ENCODE measurements at places on chromosomes 3 and 15. TPM values are rescaled to one million over a fixed set of nuclear protein-coding genes. Genes with fewer than 3 reads are reported as not detected.

Gene STRIT1
- 4.8 TPM for total RNA-seq

DNA sequence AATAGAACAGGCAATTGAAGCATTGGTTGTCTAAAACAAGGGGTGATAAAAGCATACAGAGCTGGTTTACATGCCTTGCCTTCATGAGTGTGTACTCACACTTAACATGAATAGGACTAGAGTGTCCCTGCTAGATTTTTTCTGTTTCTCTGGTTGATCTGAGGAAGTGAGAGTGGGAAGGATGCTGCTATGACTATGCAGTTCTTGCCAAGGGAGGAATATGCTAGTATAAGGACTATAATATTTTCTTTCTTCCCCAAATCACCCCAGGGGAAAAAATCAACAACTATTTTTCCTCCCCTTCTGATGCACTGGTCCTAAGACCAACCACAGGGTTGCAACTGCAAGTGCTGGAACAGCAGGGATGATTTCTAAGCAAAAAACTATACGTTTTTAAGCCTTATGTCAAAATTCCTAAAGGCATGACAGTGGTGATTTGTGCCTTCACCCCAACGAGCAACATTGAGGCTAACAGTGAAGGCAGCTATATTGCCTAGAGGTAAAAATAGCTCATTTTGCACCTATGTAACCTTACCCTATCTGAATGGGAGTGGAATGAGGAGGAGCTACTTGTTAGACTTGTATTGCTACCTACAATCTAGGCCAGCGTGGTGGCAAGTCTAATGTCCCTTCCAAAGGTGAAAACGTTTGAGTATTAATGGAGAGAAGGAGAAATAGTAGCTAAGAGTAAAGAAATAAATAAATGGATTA lies 33.5 kb upstream of the USP8 start:
- no peak for DNase-seq

GRCh38 chr3:36795622-36796021 lies 31.3 kb upstream of the DCLK3 start:
- no peak for DNase-seq

- DNase-seq = no peak
Measured at GRCh38 chr3:37502621-37503020, 328.2 kb upstream of the LRRFIP2 start.

Gene C2CD4A
- 0.05 TPM for total RNA-seq

GRCh38 chr3:141808586-141808985 lies 45.4 kb downstream of the GRK7 start:
- DNase-seq = no peak

Gene CPOX
- 10.3 TPM for total RNA-seq

DNA sequence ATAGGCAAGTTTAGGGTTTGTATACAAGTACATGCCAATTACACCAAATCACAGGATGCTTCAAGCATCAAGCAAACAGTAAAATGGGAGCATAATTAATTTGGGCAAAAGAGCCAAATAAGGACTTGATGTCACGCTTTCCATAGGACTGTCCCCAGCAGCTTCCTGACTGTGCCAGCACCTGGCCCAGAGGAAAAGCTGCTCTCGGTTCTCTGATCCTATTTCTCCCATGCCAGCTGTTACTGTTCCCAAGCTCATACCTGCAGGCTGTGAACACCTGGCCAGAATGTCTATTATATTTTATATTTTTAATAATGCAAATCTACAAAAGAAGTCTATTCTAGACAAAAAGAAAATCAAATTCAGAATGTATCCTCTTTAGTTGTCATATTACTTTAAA lies 12.2 kb downstream of the ZXDC start:
- no peak for DNase-seq

- DNase-seq = peak; percentile 94
Measured at GRCh38 chr3:4977001-4977852, 2.0 kb upstream of the BHLHE40 start.

DNA sequence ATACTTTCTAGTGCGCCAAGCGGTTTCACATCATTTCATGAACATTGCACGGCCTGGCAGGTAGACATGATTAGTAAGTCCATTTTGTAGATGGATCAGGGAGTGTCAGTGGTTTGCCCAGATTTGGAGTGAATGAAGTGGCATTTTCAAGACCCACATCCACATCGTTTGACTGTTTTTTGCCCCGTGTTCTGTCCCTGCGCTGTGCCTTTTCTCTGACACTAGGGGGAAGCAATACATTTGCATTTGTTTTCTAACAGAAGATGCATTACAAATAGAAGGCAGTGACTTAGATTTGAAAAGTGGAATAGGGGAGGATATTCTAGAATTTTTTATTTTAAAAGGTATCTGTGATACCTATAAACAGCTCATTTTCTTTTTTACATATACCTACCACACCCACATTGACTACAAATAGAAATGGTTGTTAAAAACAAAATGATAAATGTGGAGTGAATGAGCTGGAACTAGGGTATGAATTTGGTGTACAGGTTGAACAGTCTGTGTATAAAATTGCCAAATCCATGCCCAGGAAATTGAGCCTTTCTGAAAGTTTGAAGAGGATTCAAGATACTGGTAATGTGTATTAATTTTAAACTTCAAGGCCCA lies 98.0 kb downstream of the USP13 start:
- no peak for DNase-seq

- no peak for DNase-seq
Measured at GRCh38 chr3:173737167-173737808, 339.7 kb downstream of the NLGN1 start.

Gene SLC7A14
- total RNA-seq = not detected

Gene DLL4
- total RNA-seq = 11.5 TPM

Gene NISCH
- total RNA-seq = 59.1 TPM

Gene NLGN1
- total RNA-seq = 18.3 TPM

DNA sequence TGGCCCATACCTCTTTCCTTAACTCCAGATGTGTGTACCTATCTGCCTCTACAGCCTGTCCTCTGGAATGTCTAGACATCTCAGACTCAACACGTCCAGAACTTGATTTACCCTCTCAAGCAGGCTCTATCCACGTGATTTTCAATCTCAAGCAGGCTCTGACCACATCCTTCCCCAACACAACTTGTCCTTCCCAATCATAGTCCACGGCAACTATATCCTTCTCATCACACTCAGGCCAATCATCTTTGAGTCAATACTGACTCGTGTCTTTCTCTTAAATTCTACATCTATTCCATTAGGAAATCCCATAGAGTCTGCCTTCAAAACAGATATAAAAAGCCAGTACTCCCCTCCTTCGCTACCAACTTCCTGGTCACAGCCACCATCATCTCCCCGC lies 70.4 kb downstream of the FOXP1 start:
- DNase-seq = no peak

Gene AHSG
- total RNA-seq = not detected

DNA sequence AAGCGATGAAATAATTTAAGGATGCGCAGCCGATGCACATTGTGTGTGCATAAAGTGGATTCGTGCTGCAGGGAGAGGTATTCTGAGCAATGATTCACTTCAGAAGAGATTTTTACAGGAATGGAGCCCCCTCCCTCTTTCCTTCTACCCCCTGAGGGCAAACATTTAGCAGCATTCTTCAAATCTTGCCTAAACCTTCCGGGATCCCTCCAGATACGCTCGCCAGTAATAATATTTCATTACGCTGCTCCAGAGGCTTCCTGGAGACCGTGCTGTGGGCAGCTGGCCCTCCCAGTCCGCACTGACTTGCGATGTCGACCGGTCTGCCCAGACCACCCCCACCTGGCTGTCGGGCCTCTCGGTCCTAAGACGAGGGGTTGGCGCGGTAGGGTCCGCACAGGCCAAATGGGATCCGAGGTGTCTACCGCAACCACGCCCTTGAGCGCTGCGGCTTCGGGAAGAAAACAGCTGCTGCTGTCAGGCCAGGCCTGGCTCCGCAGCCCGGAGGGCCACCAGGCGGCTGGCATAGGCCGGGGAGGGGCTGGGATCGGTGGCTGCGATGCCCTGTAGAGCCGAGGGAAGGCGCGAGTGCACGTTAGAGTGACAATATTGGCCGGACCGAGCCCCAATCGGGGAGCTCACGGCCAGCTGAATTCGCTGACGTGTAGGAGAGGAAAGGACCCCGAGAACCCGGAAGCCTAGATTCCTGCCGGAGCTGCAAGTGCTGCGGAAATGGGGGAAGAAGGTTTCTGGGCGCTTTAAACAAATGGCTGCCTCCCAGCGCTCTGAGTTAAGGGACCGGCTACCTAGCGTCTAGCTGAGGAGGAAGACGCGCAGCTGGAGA lies 14.3 kb downstream of the ZIC4 start:
- no peak for DNase-seq
